ENCODE measurements at places on chromosomes 4 and X. TPM values are rescaled to one million over a fixed set of nuclear protein-coding genes. Genes with fewer than 3 reads are reported as not detected.
A peak's percentile ranks its signal among the peaks of the same experiment; 100 is the strongest.

GRCh38 chr4:44447563-44448504 is 775 bp downstream of the KCTD8 start:
- H3K27me3 ChIP-seq: peaks cover 22% of the 10 kb centered on the region
- H3K36me3 ChIP-seq: no peaks in the 10 kb centered on the region
- peak overlapping the region; percentile 88 for H3K27ac ChIP-seq
- no peaks in the 10 kb centered on the region for H3K4me1 ChIP-seq

GRCh38 chr4:94722270-94722669 is 35.5 kb upstream of the BMPR1B start:
- H3K4me3 ChIP-seq: no peak overlapping the region
- no peak for DNase-seq
- H3K4me1 ChIP-seq: no peaks in the 10 kb centered on the region
- no peaks in the 10 kb centered on the region for H3K36me3 ChIP-seq
- no peaks in the 10 kb centered on the region for H3K27me3 ChIP-seq
- H3K27ac ChIP-seq: no peak overlapping the region

DNA sequence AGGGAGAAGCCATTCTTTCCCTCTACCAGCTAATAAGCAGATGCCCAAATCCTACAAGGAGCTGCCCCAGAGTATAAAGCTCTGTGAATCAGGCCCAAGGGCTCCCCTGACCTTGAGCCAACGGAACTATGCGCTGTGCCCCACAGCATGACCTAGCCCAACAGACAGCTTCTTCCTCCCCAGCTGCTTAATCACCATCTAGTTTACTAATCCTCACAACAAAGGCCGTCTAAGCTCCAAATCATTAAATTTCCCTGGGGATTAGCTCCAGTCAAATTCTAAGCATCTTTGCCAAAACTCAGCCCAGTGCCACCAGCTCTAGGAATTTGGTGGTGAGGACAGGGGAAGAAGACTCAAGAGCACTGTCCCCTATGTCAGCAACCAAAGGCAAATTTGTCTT is 113.1 kb downstream of the SHROOM4 start:
- H3K4me1 ChIP-seq: no peaks in the 10 kb centered on the region
- DNase-seq: no peak
- H3K4me3 ChIP-seq: no peak overlapping the region
- H3K27me3 ChIP-seq: no peaks in the 10 kb centered on the region
- no peaks in the 10 kb centered on the region for H3K36me3 ChIP-seq

DNA sequence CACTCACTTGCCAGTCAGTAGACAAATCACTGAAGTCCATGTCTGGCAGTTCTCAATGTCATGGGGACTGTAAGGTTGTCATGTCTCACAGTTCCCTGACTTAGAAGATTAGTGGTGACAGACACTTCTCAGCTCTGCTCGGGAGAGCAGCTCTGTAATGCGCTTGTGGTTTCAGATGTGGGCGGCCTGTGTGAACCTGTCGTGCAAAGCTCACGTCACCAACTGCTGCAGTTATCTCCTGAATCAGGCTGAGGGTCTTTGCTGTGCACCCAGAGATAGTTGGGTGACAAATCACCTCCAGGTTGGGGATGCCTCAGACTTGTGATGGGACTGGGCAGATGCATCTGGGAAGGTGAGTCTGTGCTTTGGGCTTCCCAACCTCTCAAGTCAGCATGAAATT is at the start of gene IL9R:
Gene IL9R (plus strand): TSS at position 261 of the 400 bp plus-strand sequence. CDS start 64 bp downstream, at position 325.
- H3K27me3 ChIP-seq: no peaks in the 10 kb centered on the region
- H3K27ac ChIP-seq: no peak within 1 kb of the TSS
- H3K4me3 ChIP-seq: no peak within 1 kb of the TSS
- H3K4me1 ChIP-seq: no peaks in the 10 kb centered on the region
- DNase-seq: no peak

DNA sequence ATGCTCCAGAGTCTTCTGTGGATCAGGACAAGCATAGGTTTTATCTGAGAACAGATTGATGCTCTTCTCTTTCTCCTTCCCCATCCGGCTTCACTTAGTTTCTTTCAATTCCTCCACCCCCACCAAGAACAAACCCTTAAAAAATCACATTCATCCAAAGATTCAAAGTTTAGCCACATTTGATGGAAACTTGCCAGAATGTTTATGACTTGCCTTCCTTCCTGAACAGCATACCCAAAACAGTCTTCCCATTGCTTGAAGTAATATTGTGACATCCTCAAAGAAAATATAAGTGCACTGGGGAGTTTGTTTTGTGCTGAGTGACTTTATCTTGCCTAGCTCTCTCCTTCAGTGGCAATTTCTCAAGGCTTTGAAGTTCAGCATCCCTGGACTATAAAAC is 83.0 kb downstream of the MAGEB17 start:
- DNase-seq: no peak
- H3K27ac ChIP-seq: no peak overlapping the region
- H3K27me3 ChIP-seq: no peaks in the 10 kb centered on the region
- H3K36me3 ChIP-seq: no peaks in the 10 kb centered on the region

- H3K4me3 ChIP-seq: no peak overlapping the region
- H3K27me3 ChIP-seq: no peaks in the 10 kb centered on the region
- H3K36me3 ChIP-seq: no peaks in the 10 kb centered on the region
Observed at GRCh38 chr4:187235456-187236170, 512.0 kb upstream of the FAT1 start.

- H3K4me1 ChIP-seq: no peaks in the 10 kb centered on the region
- H3K4me3 ChIP-seq: no peak overlapping the region
- DNase-seq: no peak
- H3K36me3 ChIP-seq: no peaks in the 10 kb centered on the region
- H3K27me3 ChIP-seq: no peaks in the 10 kb centered on the region
- H3K27ac ChIP-seq: no peak overlapping the region
Observed at GRCh38 chr4:43556262-43556661, 663.7 kb downstream of the GRXCR1 start.

- H3K4me1 ChIP-seq: peaks cover 2% of the 10 kb centered on the region
- no peak for DNase-seq
- H3K36me3 ChIP-seq: no peaks in the 10 kb centered on the region
- no peak overlapping the region for H3K4me3 ChIP-seq
- no peak overlapping the region for H3K27ac ChIP-seq
- no peaks in the 10 kb centered on the region for H3K27me3 ChIP-seq
Observed at GRCh38 chr4:145909281-145909715, 29.3 kb downstream of the ZNF827 start.

DNA sequence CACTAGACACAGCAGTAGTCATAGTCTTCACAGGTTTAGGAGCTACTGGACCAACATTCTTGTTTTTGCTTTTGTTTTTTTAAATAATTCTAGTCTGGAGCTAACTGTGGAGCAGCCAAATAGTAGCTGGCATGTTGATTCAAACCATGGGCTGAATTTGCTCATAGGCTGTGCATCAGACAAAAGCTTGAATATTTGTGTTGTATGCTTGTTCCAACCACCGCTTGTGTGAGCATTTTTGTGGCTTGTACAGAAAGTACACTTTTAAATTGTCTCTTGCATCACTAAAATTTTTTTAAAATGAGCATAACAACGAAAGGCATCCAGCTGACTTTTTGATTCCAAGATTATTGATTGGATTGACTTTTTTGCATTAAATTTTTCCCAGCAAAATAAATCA is 39.6 kb downstream of the CCNI start:
- no peaks in the 10 kb centered on the region for H3K36me3 ChIP-seq
- H3K4me1 ChIP-seq: no peaks in the 10 kb centered on the region
- H3K4me3 ChIP-seq: no peak overlapping the region
- DNase-seq: no peak

- no peak overlapping the region for H3K27ac ChIP-seq
- peaks cover 59% of the 10 kb centered on the region for H3K36me3 ChIP-seq
- no peak overlapping the region for H3K4me3 ChIP-seq
- no peaks in the 10 kb centered on the region for H3K27me3 ChIP-seq
- no peak for DNase-seq
Observed at GRCh38 chr4:2500547-2500946, 31.6 kb downstream of the RNF4 start.

DNA sequence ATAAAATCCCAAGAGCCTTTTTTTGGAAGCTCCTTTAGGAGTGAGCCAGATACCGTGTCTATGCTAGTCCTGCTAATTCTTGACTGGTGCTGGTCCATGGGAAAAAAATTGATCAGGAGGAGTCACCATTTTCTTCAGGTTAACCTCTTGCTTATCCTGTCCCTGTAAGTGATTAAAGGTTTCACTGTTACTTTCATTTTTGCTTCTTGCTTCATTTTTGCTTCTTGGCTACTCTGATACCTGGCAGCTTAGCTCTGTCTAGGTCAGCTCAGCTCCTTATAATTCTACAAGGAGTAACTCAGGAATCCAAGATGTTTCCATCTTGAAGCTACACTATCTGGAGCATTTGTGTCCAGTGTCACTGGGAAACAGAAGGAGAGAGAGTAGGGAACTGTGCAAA is 45.7 kb downstream of the AFM start:
- H3K27me3 ChIP-seq: no peaks in the 10 kb centered on the region
- H3K27ac ChIP-seq: no peak overlapping the region
- no peaks in the 10 kb centered on the region for H3K36me3 ChIP-seq
- H3K4me3 ChIP-seq: no peak overlapping the region
- no peaks in the 10 kb centered on the region for H3K4me1 ChIP-seq

GRCh38 chrX:134895805-134896581 is 94.8 kb upstream of the SMIM10 start:
- no peaks in the 10 kb centered on the region for H3K27me3 ChIP-seq
- H3K4me3 ChIP-seq: no peak overlapping the region
- H3K4me1 ChIP-seq: no peaks in the 10 kb centered on the region
- no peak for DNase-seq

- no peak overlapping the region for H3K27ac ChIP-seq
- H3K4me3 ChIP-seq: no peak overlapping the region
- no peaks in the 10 kb centered on the region for H3K27me3 ChIP-seq
- peaks cover 7% of the 10 kb centered on the region for H3K4me1 ChIP-seq
Observed at GRCh38 chr4:6773106-6773505, 9.4 kb upstream of the KIAA0232 start.

- no peak overlapping the region for H3K27ac ChIP-seq
- no peaks in the 10 kb centered on the region for H3K36me3 ChIP-seq
- DNase-seq: no peak
- no peak overlapping the region for H3K4me3 ChIP-seq
Observed at GRCh38 chr4:36140421-36140820, 103.9 kb downstream of the ARAP2 start.

DNA sequence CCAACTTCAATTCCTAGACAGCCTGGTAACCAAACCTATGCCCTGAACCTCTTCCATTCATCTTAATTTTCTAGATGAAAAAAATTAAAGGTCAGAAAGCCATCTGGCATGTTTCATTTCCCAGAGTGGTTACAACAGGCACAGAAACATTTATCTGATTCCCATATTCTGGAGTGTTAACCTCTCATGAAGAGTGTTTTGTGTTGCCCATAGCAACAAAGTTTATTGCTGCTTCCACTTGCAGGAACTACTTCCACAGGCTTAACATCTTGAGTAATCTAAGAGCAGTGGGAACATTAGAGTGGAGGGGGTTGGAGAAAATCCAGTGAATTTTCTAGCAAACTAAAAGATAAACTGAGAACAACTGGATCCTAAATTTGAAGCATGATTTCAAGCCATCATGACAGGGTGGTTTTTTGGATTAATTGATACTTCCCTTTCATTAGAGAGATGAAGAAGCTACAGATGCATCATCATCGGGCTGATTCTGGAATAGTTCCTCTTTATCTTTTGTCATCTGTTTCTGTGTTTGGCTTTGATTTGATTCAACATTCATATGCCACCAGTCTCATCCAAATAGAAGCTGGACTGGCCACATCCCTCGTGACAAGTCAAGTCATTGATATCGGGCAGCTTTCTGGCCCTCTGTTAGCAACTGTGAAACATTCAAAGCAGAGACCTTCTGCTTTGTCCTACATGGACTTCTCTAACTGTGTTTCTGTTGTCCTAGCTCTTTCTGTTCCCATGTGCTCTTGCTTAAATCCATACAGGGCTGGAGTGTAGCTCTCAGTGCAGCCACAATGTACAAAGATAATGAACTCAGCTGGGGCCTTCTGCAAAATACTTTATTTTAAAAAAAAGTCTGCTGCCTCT is 167.3 kb downstream of the MID1IP1 start:
- no peaks in the 10 kb centered on the region for H3K4me1 ChIP-seq
- H3K4me3 ChIP-seq: no peak overlapping the region
- peaks cover 8% of the 10 kb centered on the region for H3K27me3 ChIP-seq
- DNase-seq: no peak
- no peak overlapping the region for H3K27ac ChIP-seq
- no peaks in the 10 kb centered on the region for H3K36me3 ChIP-seq

DNA sequence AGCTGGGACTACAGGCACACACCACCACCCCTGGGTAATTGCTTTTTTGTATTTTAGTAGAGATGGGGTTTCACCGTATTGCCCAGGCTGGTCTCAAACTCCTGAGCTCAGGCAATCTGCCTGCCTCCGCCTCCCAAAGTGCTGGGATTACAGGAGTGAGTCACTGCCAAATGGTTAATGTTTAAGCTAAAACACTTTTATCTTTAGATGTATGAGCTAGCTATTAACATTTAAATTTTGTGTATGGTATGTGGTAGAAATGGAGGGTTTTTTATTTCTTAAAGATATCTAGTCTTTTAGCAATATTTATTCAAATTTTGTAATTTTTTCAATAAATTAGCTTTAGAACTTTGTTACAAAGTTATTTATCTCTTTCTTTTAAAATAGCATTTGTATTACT is 1659.8 kb upstream of the ADGRL3 start:
- DNase-seq: no peak
- no peaks in the 10 kb centered on the region for H3K4me1 ChIP-seq
- no peak overlapping the region for H3K4me3 ChIP-seq
- H3K27me3 ChIP-seq: no peaks in the 10 kb centered on the region
- H3K27ac ChIP-seq: no peak overlapping the region
- H3K36me3 ChIP-seq: no peaks in the 10 kb centered on the region

DNA sequence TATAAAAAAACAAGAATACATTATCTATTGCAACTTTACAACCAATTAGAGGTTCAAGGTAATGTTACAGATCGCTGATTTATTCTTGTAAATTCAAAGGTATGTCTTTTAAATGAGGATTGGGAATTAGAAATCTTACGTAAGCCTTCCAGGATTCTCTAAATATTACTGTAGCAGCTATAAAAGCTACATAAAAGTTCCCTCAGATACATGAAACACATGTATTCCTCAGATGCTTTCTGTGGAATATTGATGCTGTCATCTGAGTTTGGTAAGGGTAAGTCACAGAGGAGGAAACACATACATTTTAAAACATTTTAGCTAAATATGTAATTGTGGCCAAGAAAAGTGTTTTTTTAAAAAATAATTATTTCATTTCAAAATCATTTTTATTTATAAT is 3.4 kb downstream of the AFP start:
- H3K4me1 ChIP-seq: no peaks in the 10 kb centered on the region
- no peaks in the 10 kb centered on the region for H3K27me3 ChIP-seq
- H3K4me3 ChIP-seq: no peak overlapping the region
- no peaks in the 10 kb centered on the region for H3K36me3 ChIP-seq
- DNase-seq: no peak

GRCh38 chr4:110514889-110515479 is 39.0 kb downstream of the ENPEP start:
- peaks cover 8% of the 10 kb centered on the region for H3K4me1 ChIP-seq
- DNase-seq: no peak
- H3K27me3 ChIP-seq: no peaks in the 10 kb centered on the region
- peak overlapping the region; percentile 62 for H3K4me3 ChIP-seq
- no peaks in the 10 kb centered on the region for H3K36me3 ChIP-seq
- no peak overlapping the region for H3K27ac ChIP-seq

The LUZP4 gene
- polyA plus RNA-seq: not detected

The GAGE1 gene
- polyA plus RNA-seq: not detected

The FREM3 gene
- polyA plus RNA-seq: not detected

The PLK4 gene
- 2.9 TPM for polyA plus RNA-seq

The HGFAC gene
- polyA plus RNA-seq: 0.64 TPM

The PF4V1 gene
- polyA plus RNA-seq: not detected

The CNKSR2 gene
- polyA plus RNA-seq: 5.8 TPM

The LRRC66 gene
- polyA plus RNA-seq: 0.37 TPM

Data from adrenal gland (tissue), 19 donors.